Smooth muscle cell of the pulmonary artery (primary cell): ENCODE measurements at places on chromosomes 11 and 22. TPM values are rescaled to one million over a fixed set of nuclear protein-coding genes. Genes with fewer than 3 reads are reported as not detected.

The PCNX3 gene
- total RNA-seq = 24.2 and 36.9 TPM in 2 replicates

The LIF gene
- total RNA-seq = 46.1 and 47.4 TPM in 2 replicates

The MUC5AC gene
- total RNA-seq = not detected in 2 replicates

The TUB gene
- total RNA-seq = 8.2 and 16.4 TPM in 2 replicates

The OR4X1 gene
- total RNA-seq = not detected in 2 replicates

The CD44 gene
- 450 and 668 TPM in 2 replicates for total RNA-seq

The SAA2 gene
- 0.46 and 40.6 TPM in 2 replicates for total RNA-seq

The TOB2 gene
- 26.8 and 31.1 TPM in 2 replicates for total RNA-seq

The NCAM1 gene
- 1.6 and 3.8 TPM in 2 replicates for total RNA-seq

The GLYAT gene
- not detected in 2 replicates for total RNA-seq

The OR8A1 gene
- not detected in 2 replicates for total RNA-seq

The SSTR3 gene
- not detected in 2 replicates for total RNA-seq
